ENCODE measurements at places on chromosomes 7 and 10.

GRCh38 chr7:121531175-121532070, 135.3 kb upstream of the FAM3C start:
- DNase-seq: no peak

- no peak for DNase-seq
These were observed 18.3 kb downstream of the AGAP3 start for GRCh38 chr7:151104411-151105235.

- no peak for DNase-seq
These were observed 588 bp downstream of the CYREN start for GRCh38 chr7:135169964-135170273.

DNA sequence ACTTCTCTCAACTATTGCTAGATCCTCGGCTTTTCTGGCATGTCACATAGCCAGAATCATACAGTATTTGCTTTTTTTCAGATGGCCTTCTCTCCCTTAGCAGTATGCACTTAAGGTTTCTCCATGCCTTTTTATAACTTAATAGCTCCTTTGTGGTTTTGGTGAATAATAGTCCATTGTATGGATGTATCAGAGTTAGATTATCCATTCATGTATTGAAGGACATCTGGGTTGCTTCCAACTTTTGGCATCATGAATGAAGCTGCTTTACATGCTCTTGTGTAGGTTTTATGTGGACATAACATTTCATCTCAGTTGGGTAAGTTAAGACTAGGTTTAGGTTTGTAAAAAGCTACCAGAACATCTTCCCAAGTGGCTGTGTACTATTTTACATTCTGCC, 4.6 kb downstream of the ATP5F1C start:
- no peak for DNase-seq

GRCh38 chr10:24737001-24737400, 13.3 kb upstream of the ARHGAP21 start:
- no peak for DNase-seq
